ENCODE measurements at places on chromosomes 4 and X.

GRCh38 chr4:7539659-7540058 is 104.9 kb upstream of the PSAPL1 start:
- DNase-seq, result no peak

GRCh38 chr4:59247032-59247431 is 1953.1 kb upstream of the ADGRL3 start:
- no peak for DNase-seq

GRCh38 chr4:112370466-112370865 is 73.3 kb downstream of the ALPK1 start:
- no peak for DNase-seq

- no peak for DNase-seq
Observed at GRCh38 chrX:15750611-15751154, 12.6 kb downstream of the CA5B start.

DNA sequence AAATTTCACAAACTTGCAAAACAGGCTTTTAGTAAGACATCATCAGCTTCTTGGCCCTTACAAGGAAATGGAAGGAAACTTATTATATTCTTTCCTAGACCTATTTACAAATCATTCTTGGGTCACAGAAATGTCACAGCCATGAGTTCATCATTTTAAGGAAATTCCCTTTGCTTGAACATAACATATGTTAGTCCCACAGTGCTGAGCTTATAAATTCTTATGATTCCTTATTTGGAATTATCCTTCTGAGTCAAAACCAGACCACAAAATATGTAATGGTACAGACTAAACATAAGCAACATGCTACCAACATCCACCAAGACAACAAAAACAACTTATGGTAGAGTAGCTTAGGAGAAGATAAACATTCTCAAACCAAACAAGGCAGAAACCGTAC is 236.9 kb upstream of the CTSO start:
- DNase-seq, result no peak

DNA sequence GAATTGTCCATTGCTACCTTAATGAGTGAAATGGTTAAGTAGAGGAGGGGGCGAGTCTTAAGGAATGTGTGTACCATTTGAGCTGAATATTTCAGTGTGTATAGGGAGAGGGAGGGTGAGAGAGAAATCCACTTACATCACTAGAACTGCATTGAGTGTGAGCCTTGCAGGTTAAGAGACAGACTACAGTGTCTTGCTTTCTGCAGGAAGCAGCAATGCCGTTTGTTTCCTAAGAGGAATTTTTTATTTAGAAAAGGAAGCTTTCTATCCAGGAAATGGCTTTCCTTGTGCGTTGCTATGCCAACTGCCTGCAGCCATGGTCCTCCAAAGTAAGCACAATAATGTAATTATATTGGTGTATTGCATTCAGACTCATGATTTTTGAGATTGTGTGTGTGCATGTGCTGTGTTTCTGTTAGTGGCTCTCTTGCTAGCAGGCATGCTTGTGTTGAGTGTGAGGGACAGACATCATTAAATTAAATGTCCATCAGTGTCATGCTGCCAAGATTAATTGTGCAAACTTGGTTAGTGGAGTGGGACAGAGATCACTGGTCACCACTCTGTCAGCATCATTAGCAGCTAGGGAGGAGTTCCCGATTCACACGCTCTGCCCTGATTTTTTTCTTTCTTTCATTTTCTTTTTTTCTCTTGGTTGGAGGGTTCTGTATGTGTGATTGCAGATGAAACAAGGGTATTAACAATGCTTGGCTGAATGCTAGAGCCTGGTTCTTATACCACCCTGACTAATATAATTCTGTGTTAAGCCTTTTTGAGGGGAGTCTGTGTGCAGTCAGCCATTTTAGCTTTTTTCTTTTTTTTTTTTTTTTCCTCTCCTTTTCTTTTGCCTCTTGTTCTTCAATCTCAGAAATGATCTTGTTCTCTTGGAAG is 164.3 kb downstream of the RAPGEF2 start:
- no peak for DNase-seq

- DNase-seq, result no peak
Observed at GRCh38 chr4:610411-611261, 14.7 kb upstream of the PDE6B start.

GRCh38 chr4:85722807-85723206 is 247.9 kb downstream of the ARHGAP24 start:
- DNase-seq, result no peak

DNA sequence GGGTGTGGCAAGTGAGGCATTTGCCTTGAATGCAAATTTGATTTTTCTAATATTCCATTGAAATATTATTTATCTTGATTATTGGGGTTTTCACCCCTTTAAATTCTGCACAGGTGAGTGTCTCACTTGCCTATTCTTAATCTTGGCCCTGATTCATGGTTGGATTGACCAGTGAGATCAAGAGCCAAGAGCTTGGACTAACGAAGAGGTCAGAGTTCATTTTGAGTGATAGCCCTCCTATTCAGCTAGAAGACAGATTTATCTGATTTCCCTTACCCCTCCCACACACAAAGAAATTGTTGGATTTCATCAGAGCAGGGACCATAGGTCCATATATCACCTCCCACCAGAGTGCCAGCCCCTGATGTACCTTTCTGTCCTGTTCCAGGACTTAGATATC is 11.6 kb upstream of the ACOT9 start:
- no peak for DNase-seq

DNA sequence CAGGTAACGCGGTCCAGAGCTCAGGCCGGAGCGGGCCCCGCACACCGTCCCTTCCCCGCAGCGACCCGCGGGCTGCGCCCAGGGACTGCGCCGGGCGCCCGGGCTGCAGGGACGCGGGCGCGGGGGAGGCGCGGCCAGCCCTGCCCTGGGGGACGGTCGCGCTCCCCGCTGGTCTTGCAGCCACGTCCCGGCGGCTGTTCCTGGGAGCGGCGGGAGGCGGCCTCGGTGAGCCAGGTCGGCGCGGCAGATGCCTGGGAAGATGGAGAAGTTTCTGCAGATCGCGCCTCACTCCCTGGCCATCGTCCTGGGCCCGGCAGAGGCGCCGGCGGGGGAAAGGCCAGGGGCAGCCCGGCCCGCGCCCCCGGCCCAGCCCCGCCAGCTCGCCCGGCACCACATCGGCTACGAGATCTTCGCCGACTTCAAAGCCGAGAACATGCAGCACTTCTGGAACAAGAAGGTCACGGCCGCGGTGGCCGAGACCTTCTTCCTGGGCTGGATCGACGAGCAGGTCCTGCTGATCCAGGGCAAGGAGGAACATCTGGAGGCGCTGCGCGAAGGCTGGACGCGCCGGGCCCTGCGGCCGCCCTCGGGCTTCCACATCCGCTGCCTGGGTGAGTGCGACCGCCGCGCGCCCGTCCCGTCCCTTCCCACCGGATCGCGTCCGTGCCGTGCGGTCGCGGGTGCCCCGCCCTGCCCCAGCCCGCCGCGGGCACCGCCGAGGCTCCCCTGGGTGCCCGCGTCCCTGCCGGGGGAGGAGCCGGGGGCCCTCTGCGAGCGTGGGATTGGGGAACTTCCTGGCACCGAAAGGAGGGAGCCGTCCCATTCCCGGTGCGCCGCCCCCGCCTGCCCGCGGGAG is 107.4 kb upstream of the STOX2 start:
- DNase-seq, result no peak

- DNase-seq, result no peak
Observed at GRCh38 chr4:137739391-137739790, 207.1 kb upstream of the PCDH18 start.
